ENCODE measurements at places on chromosomes 6 and 20. TPM values are rescaled to one million over a fixed set of nuclear protein-coding genes. Genes with fewer than 3 reads are reported as not detected.

DNA sequence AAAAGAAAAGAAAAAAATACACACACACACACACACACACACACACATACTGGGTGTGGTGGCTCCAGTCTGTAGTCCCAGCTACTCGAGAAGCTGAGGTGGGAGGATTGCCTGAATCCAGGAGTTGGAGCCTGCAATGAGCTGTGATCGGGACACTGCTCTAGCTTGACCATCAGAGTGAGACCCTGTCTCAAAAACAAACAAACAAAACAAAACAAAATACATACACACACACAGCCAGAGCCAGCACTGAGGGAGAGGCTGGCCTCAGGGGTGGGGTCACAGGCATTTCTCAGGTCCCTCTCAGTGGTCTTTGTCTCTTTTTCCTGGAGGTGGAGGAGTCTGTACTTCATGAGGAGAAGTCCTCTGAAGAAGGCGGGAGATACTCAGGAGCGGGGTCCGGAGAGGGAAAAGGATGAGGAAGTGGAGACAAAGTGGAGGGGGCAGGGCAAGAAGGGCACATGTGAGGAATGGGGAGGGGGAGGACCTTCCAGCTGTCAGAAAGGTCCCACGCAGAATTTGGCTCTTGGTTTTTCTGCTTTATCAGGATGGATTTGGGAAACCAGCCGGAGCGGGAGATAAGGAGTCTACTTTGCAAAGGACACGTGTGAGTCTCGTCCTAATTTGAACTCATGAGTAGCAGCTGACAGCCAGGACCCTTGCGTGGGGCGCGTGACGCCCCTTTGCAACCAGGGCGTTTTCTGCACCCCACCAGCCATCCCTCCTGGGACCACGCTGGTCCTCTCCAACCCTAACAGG lies 7.7 kb upstream of the MICB start:
- no peak overlapping the region for H3K27ac ChIP-seq
- H3K4me3 ChIP-seq, result no peak overlapping the region
- no peaks in the 10 kb centered on the region for H3K36me3 ChIP-seq
- H3K4me1 ChIP-seq, result peaks cover 6% of the 10 kb centered on the region
- peak; percentile 40 for DNase-seq

DNA sequence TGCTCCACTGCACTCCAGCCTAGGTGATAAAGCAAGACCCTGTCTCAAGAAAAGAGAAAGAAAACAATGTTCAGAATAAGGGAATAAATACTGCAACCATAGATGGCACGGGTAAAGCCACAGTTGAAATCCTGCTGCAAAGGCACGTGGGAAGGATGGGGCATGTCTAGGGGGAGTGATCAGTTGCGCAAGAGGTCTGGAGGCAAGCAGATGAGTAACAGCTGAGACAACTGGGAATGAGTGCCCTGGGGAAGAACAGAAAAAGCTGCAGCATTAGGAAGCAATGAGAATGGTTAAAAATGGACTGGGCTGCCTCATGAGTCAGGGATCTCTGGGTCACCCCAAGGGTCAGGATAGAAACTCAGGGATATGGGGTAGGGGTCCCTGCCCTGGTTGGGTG lies 96.3 kb downstream of the GMPR start:
- H3K27ac ChIP-seq, result no peak overlapping the region
- H3K4me1 ChIP-seq, result peaks cover 51% of the 10 kb centered on the region
- no peak for DNase-seq
- no peak overlapping the region for H3K4me3 ChIP-seq
- H3K36me3 ChIP-seq, result no peaks in the 10 kb centered on the region

- DNase-seq, result peak; percentile 66
- H3K4me1 ChIP-seq, result peaks cover 7% of the 10 kb centered on the region
- H3K27ac ChIP-seq, result peak overlapping the region; percentile 25
- H3K4me3 ChIP-seq, result peak overlapping the region; percentile 42
- no peaks in the 10 kb centered on the region for H3K27me3 ChIP-seq
Observed at GRCh38 chr6:141562186-141562811, 570.4 kb upstream of the GJE1 start.

GRCh38 chr20:32069711-32070110 lies 17.7 kb downstream of the HCK start:
- no peaks in the 10 kb centered on the region for H3K4me1 ChIP-seq
- H3K4me3 ChIP-seq, result no peak overlapping the region

GRCh38 chr6:38012573-38012972 lies 193.0 kb downstream of the ZFAND3 start:
- H3K4me1 ChIP-seq, result no peaks in the 10 kb centered on the region
- no peaks in the 10 kb centered on the region for H3K36me3 ChIP-seq
- no peak overlapping the region for H3K27ac ChIP-seq
- H3K27me3 ChIP-seq, result no peaks in the 10 kb centered on the region
- DNase-seq, result no peak

GRCh38 chr6:89330910-89331309 lies 15.8 kb upstream of the GABRR2 start:
- no peak for DNase-seq
- H3K27ac ChIP-seq, result no peak overlapping the region
- H3K4me1 ChIP-seq, result no peaks in the 10 kb centered on the region
- H3K27me3 ChIP-seq, result no peaks in the 10 kb centered on the region

Gene SNPH
- 4.3 TPM for total RNA-seq

Gene CLPSL1
- total RNA-seq, result not detected

Gene RRAGD
- 44.0 TPM for total RNA-seq

Gene TMEM14A
- 12.3 TPM for total RNA-seq

Gene KCNB1
- 0.41 TPM for total RNA-seq

Gene CST4
- total RNA-seq, result not detected

All from upper lobe of right lung (tissue), 1 donor.